Kidney (tissue), 22 donors: ENCODE measurements at places on chromosomes 11 and 22. TPM values are rescaled to one million over a fixed set of nuclear protein-coding genes. Genes with fewer than 3 reads are reported as not detected.
A peak's percentile ranks its signal among the peaks of the same experiment; 100 is the strongest.

UBQLN3 gene
- 0.35 TPM for total RNA-seq

GLYATL1 gene
- 15.7 TPM for total RNA-seq

TEX54 gene
- not detected for total RNA-seq

OR10A2 gene
- not detected for total RNA-seq

BIRC3 gene
- 110 TPM for total RNA-seq

CREB3L1 gene
- 7.3 TPM for total RNA-seq

RAG2 gene
- not detected for total RNA-seq

SNX32 gene
- total RNA-seq: 1.0 TPM

RTN4RL2 gene
- 2.6 TPM for total RNA-seq

DBX1 gene
- total RNA-seq: not detected

LARGE2 gene
- 13.1 TPM for total RNA-seq

OR8D1 gene
- not detected for total RNA-seq

OR10A4 gene
- total RNA-seq: not detected

DNA sequence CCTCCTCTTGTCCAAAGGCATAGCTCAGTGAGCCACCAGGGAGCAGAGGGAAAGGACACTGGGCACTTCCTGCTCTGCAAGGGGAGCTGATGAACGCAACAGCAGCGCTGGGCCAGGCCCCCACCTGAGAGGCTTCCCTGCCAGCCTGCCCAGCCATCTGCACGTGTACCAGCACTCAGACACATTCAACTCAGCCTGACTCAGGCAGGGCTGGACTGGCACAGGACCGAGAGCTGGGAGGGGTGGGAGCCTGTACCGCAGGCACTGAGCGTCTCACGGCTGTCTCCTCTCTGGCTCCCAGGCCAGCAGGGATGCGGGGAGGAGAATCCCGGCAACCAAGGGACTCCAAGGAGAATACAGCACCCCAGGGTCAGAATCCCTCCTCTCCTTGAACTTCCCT, 411.8 kb downstream of the CTTN start:
- H3K4me1 ChIP-seq: no peaks in the 10 kb centered on the region
- no peaks in the 10 kb centered on the region for H3K27me3 ChIP-seq
- H3K4me3 ChIP-seq: no peak overlapping the region
- no peak overlapping the region for H3K27ac ChIP-seq
- no peak for DNase-seq

DNA sequence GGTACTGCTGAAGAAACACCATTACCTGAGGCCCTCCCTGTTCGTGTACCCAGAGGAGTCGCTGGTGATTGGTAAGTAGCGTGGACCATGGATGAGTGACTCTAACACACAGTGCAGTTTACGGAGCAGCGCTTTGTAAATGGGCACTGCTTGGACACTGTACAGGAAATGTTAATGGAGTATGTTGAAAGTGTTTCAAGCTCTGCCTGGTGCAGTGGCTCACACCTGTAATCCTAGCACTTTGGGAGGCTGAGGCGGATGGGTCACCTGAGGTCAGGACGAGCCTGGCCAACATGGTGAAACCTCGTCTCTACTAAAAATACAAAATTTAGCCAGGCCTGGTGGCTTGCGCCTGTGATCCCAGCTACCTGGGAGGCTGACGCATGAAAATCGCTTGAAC, 29.7 kb downstream of the XRCC6 start:
- no peaks in the 10 kb centered on the region for H3K27me3 ChIP-seq

- peaks cover 29% of the 10 kb centered on the region for H3K4me1 ChIP-seq
- H3K4me3 ChIP-seq: peak overlapping the region; percentile 43
- H3K36me3 ChIP-seq: no peaks in the 10 kb centered on the region
- no peaks in the 10 kb centered on the region for H3K27me3 ChIP-seq
These were observed 4.4 kb upstream of the WEE1 start for GRCh38 chr11:9568854-9569587.

DNA sequence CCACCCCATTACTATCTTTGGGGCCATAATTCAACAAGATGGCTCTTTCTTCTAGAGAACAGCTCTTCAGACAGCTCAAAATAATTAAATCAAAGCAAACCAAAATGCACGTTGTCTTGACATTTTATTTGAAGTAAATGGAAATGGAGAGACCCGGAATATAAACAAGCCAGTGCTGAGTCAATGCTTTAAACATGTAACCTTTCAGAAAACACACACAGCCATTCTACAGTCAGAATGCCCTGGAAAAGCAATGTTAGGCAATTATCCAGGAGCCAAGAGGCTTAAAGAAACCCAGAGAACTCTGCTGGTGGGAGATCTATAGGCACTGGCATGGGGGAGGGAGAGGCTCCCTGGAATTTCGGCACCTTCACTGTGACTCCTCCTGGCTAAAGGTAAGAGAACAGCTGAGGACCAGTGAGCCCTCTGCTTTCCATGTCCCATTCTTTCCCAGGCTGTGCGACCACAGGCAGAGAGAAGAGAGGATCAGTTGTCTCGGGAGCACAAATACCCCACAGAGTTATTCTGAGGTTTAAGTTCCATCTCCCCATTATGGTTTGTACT, 254.0 kb upstream of the CCDC90B start:
- DNase-seq: no peak
- no peak overlapping the region for H3K27ac ChIP-seq
- H3K4me1 ChIP-seq: no peaks in the 10 kb centered on the region
- no peak overlapping the region for H3K4me3 ChIP-seq
- H3K27me3 ChIP-seq: no peaks in the 10 kb centered on the region

GRCh38 chr11:79648766-79649520, 208.1 kb upstream of the TENM4 start:
- no peaks in the 10 kb centered on the region for H3K27me3 ChIP-seq
- no peaks in the 10 kb centered on the region for H3K4me1 ChIP-seq
- no peak overlapping the region for H3K27ac ChIP-seq
- no peak for DNase-seq
- H3K36me3 ChIP-seq: no peaks in the 10 kb centered on the region

DNA sequence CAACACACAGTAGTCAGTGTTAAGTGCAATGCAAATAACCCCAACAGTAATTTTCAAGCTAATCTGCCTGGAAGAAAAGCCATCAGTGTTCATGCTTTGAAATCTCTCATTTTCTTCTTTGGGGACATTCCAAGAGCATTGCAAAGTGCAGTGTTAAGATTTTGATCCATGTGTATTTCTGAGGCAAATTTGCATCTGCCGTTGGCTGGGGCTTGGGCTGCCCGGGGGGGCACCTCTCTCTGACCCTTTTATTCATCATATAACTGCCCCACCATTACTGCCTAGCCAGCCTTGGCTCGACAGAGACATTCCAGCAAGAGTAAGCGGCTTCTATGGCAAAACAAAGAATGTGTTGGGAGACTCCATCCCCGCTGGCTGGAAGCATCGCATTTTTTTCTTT, 483.5 kb downstream of the BRD1 start:
- no peaks in the 10 kb centered on the region for H3K36me3 ChIP-seq
- no peak overlapping the region for H3K4me3 ChIP-seq
- no peak overlapping the region for H3K27ac ChIP-seq

GRCh38 chr11:10348650-10349280, 43.9 kb downstream of the ADM start:
- no peak overlapping the region for H3K27ac ChIP-seq
- H3K36me3 ChIP-seq: no peaks in the 10 kb centered on the region

GRCh38 chr11:112856133-112856532, 105.1 kb upstream of the NCAM1 start:
- H3K36me3 ChIP-seq: no peaks in the 10 kb centered on the region
- H3K4me3 ChIP-seq: no peak overlapping the region
- H3K4me1 ChIP-seq: no peaks in the 10 kb centered on the region
- H3K27me3 ChIP-seq: no peaks in the 10 kb centered on the region

DNA sequence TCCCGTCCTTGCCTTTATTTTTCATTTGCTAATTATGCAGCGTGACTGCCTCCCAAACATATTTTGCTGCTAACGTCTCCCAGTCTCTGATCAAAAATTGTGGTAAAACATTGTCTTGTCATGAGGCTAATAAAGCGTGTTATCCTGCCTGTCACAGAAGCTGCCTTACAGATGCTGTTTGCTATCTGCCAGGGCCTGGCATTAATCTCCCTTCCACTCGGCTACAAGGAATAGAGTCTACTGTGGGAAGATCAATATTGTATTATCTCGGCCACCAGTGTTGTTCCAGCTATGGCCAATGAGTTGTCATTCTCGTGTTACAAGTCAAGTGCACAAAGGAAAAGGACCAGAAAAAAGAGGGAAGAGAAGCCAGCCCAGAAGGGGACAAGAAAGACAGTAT, 100.3 kb downstream of the SEZ6L start:
- no peaks in the 10 kb centered on the region for H3K27me3 ChIP-seq
- no peak overlapping the region for H3K27ac ChIP-seq
- H3K4me1 ChIP-seq: no peaks in the 10 kb centered on the region
- H3K36me3 ChIP-seq: no peaks in the 10 kb centered on the region

GRCh38 chr11:88179141-88179540, 3.9 kb upstream of the RAB38 start:
- peaks cover 9% of the 10 kb centered on the region for H3K4me1 ChIP-seq
- no peaks in the 10 kb centered on the region for H3K36me3 ChIP-seq
- no peak overlapping the region for H3K4me3 ChIP-seq
- no peaks in the 10 kb centered on the region for H3K27me3 ChIP-seq

GRCh38 chr11:45463541-45463940, 177.4 kb upstream of the SYT13 start:
- no peaks in the 10 kb centered on the region for H3K4me1 ChIP-seq
- no peaks in the 10 kb centered on the region for H3K36me3 ChIP-seq
- H3K4me3 ChIP-seq: no peak overlapping the region
- no peaks in the 10 kb centered on the region for H3K27me3 ChIP-seq

DNA sequence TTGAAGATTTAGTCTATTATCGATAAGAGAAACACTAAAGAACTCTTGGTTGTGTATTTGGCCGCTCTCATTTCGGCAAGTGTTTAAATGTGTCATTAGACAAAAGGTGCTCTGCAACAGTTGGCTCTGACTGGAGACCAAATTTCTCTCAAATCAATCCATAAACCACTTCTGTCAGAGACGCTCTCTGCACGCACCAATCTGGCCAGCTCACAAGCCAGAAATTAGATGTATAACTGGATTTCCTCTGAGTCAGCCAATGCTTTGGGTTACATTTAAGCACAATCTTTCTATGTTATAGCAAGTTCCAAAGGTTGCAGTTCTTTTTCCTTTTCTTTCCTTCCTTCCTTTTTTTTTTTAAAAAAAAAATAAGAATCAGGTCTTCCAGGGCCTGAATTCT, 17.6 kb upstream of the PARVA start:
- H3K27me3 ChIP-seq: no peaks in the 10 kb centered on the region
- no peak for DNase-seq
- H3K27ac ChIP-seq: no peak overlapping the region
- H3K4me3 ChIP-seq: no peak overlapping the region
- no peaks in the 10 kb centered on the region for H3K36me3 ChIP-seq

GRCh38 chr11:59814021-59814420, 3.4 kb upstream of the MRPL16 start:
- DNase-seq: no peak
- H3K4me3 ChIP-seq: no peak overlapping the region
- H3K27ac ChIP-seq: no peak overlapping the region
- no peaks in the 10 kb centered on the region for H3K4me1 ChIP-seq
- H3K27me3 ChIP-seq: no peaks in the 10 kb centered on the region
- H3K36me3 ChIP-seq: no peaks in the 10 kb centered on the region

- no peaks in the 10 kb centered on the region for H3K27me3 ChIP-seq
- H3K27ac ChIP-seq: no peak overlapping the region
- H3K36me3 ChIP-seq: no peaks in the 10 kb centered on the region
- peak; percentile 48 for DNase-seq
- no peak overlapping the region for H3K4me3 ChIP-seq
These were observed 35.7 kb downstream of the KCNJ4 start for GRCh38 chr22:38419121-38419857.

- no peak overlapping the region for H3K27ac ChIP-seq
- no peak overlapping the region for H3K4me3 ChIP-seq
- H3K36me3 ChIP-seq: no peaks in the 10 kb centered on the region
These were observed 24.8 kb downstream of the RASSF10 start for GRCh38 chr11:13033760-13034533.

- no peaks in the 10 kb centered on the region for H3K36me3 ChIP-seq
- no peak for DNase-seq
- no peak overlapping the region for H3K27ac ChIP-seq
- no peaks in the 10 kb centered on the region for H3K27me3 ChIP-seq
- H3K4me3 ChIP-seq: no peak overlapping the region
- no peaks in the 10 kb centered on the region for H3K4me1 ChIP-seq
These were observed 13.9 kb downstream of the ZBED4 start for GRCh38 chr22:49867303-49868265.

- H3K4me1 ChIP-seq: no peaks in the 10 kb centered on the region
- H3K4me3 ChIP-seq: no peak overlapping the region
- no peaks in the 10 kb centered on the region for H3K27me3 ChIP-seq
- no peaks in the 10 kb centered on the region for H3K36me3 ChIP-seq
- H3K27ac ChIP-seq: no peak overlapping the region
These were observed 1375.6 kb upstream of the TENM4 start for GRCh38 chr11:80816454-80816847.

GRCh38 chr22:49583341-49583740, 244.3 kb downstream of the BRD1 start:
- DNase-seq: no peak
- no peaks in the 10 kb centered on the region for H3K36me3 ChIP-seq
- H3K4me3 ChIP-seq: no peak overlapping the region
- H3K4me1 ChIP-seq: no peaks in the 10 kb centered on the region

DNA sequence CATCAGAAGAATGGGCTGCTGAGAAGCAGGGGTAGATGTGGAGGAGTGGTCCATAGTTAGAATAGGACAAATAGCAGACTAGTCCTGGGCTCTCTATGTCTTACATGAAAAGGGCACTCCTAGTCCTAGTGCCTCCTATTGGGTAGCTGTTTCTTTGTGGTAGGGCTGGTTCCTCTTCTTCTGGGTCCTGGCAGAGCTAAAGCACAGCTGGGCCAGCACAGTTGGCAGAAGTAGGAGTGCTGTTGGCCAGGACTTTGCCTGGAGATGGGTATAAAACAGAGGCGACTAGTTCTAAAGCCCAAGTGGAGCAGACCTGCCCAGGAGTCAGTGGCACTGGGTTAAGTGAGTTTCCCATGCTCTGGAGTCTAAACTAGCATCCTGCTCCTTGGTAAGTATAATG, 55.2 kb downstream of the PPFIBP2 start:
- no peaks in the 10 kb centered on the region for H3K36me3 ChIP-seq
- no peak overlapping the region for H3K4me3 ChIP-seq
- H3K27ac ChIP-seq: no peak overlapping the region
- DNase-seq: no peak
- peaks cover 2% of the 10 kb centered on the region for H3K4me1 ChIP-seq

GRCh38 chr11:35962369-35963138, 18.7 kb downstream of the LDLRAD3 start:
- H3K36me3 ChIP-seq: no peaks in the 10 kb centered on the region
- H3K4me1 ChIP-seq: no peaks in the 10 kb centered on the region
- H3K27ac ChIP-seq: no peak overlapping the region
- no peak for DNase-seq

DNA sequence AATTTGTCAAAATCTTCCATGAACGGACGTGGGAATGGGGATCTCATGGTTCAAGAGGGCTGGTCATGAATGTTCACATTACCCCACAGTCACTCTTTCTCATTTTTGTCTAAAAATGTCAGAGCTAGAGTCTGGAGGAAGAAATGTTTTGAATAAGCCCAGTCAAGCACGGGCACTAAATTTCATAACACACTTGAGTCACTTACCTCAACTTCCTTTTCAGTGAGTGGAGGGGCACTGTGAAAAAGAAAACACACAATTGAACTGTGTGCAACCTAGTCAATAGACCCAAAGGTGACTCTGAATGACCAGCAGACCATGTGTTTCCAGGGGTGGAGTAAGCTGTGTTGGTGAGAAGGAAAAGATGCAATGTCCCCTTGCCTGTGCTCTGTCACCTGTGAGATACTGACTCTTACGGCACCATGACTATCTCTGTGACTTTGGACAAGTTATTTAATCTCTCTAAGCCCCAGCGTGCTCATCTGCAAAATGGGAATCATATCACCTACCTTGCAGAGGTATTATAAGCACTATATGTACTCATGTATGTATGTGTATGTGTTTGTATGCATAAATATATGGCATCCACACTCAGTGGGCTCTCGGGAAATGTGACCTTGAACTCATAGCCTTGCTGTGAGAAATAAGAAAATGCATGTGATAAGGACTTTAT, 38.2 kb upstream of the LYVE1 start:
- H3K4me1 ChIP-seq: peaks cover 2% of the 10 kb centered on the region
- no peaks in the 10 kb centered on the region for H3K36me3 ChIP-seq
- no peaks in the 10 kb centered on the region for H3K27me3 ChIP-seq
- H3K4me3 ChIP-seq: no peak overlapping the region
